ENCODE measurements at places on chromosomes 6 and 20.
A peak's percentile ranks its signal among the peaks of the same experiment; 100 is the strongest.

GRCh38 chr6:79100304-79100703, 22.2 kb upstream of the PHIP start:
- H3K36me3 ChIP-seq, result no peaks in the 10 kb centered on the region
- H3K4me1 ChIP-seq, result no peaks in the 10 kb centered on the region
- H3K27me3 ChIP-seq, result peaks cover 9% of the 10 kb centered on the region

- H3K27me3 ChIP-seq, result peaks cover 13% of the 10 kb centered on the region
- peaks cover 7% of the 10 kb centered on the region for H3K4me1 ChIP-seq
- H3K27ac ChIP-seq, result no peak overlapping the region
- H3K4me3 ChIP-seq, result no peak overlapping the region
Observed at GRCh38 chr6:41226752-41227151, 1.4 kb upstream of the TREML4 start.

DNA sequence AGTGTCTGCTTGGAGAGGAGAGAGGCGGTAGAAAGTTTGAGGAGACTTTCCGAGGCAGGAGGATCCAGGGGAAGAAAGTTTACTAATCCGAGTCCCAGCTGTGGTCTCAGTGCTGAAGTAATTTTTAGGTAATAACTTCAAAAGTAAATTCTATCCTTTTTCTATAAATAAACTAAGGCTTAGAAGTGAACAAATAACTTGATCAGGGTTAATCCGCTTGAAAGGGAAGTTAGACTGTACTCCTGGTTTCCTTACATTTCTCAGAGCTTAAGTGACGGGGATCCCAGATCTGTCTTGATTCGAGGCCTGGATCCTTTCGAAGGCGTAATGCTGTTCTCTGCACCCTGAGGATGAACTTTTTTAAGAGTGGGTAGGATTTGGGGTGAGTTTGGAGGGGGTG, 2.6 kb downstream of the STK35 start:
- DNase-seq, result no peak
- peaks cover 62% of the 10 kb centered on the region for H3K4me1 ChIP-seq
- H3K27me3 ChIP-seq, result no peaks in the 10 kb centered on the region
- H3K36me3 ChIP-seq, result peaks cover 25% of the 10 kb centered on the region
- peak overlapping the region; percentile 93 for H3K4me3 ChIP-seq

DNA sequence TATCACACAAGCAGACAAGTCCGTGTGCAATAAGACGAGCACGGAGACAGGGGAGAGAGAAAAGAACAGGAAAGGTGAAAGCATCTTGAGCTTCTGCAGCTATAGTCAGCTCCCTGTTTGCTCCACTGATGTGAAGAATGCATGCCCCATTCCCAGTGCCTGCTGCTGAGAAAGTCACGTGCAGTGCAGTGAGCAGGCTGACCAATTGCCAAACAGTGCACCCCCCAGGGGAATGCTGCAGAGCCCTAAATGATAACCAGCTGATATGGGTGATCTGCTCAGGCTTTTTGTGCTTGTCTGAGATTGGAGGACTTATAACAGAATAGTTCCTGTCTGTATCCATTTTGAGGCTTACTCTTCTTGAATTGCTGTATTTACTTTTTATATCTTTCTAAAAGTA, 121.5 kb downstream of the PACRG start:
- H3K27ac ChIP-seq, result no peak overlapping the region
- no peaks in the 10 kb centered on the region for H3K27me3 ChIP-seq
- no peak overlapping the region for H3K4me3 ChIP-seq
- no peak for DNase-seq
- no peaks in the 10 kb centered on the region for H3K4me1 ChIP-seq
- H3K36me3 ChIP-seq, result no peaks in the 10 kb centered on the region

DNA sequence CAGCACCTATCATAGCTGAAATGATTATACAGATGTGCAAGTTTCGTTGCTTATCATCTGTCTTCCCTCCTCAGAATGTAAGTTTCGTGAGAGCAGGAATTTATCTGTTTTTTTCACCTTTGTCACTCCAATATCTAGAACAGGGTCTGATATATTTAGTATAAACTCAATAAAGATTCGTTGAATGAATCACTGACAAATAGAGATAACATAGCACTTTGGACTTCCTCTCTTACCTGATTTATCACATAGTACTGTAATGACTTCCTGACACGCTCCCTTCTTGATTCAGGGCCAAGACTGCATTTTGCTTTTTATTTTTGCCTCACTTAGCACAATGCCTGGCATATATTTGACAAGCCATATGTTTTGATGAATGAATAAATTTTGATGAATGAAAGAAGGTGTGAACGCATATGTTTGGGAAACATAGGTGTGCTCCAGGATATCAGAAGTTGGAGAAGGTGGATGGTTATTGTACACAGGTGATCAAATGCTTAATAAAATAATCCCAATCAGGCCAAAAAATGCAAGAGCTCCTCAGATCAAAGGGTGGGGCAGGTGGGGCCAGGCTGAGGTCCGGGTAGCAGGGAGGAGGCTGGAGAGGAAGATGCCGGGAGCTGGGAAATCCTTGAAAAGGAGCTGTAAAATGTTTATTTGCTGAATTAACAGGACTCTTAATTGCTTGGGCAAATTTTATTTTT, 33.0 kb downstream of the PIM1 start:
- H3K27ac ChIP-seq, result no peak overlapping the region
- no peak overlapping the region for H3K4me3 ChIP-seq
- no peak for DNase-seq
- no peaks in the 10 kb centered on the region for H3K27me3 ChIP-seq
- H3K36me3 ChIP-seq, result no peaks in the 10 kb centered on the region
